ENCODE measurements at places on chromosomes 5 and 9. TPM values are rescaled to one million over a fixed set of nuclear protein-coding genes. Genes with fewer than 3 reads are reported as not detected.

The ANKDD1B gene
- total RNA-seq = not detected

The CEP72 gene
- total RNA-seq = 22.5 TPM

The CDHR2 gene
- total RNA-seq = 0.36 TPM

The GCNT4 gene
- total RNA-seq = 2.4 TPM

The CARD6 gene
- 1.4 TPM for total RNA-seq

The ZNF454 gene
- total RNA-seq = not detected

The PTGR1 gene
- total RNA-seq = 4.8 TPM

The PCDHGA1 gene
- not detected for total RNA-seq

The C5orf34 gene
- 11.8 TPM for total RNA-seq

The FLT4 gene
- total RNA-seq = 1.4 TPM

The MINAR2 gene
- total RNA-seq = not detected

The PCDHB13 gene
- total RNA-seq = not detected

The PCDHGA4 gene
- 0.12 TPM for total RNA-seq

The TMEM215 gene
- not detected for total RNA-seq

The AHRR gene
- total RNA-seq = 16.8 TPM

The SMARCA2 gene
- 95.1 TPM for total RNA-seq

The PCSK5 gene
- total RNA-seq = 2.1 TPM

The FTMT gene
- not detected for total RNA-seq

The CCDC192 gene
- total RNA-seq = not detected

The PCDHA1 gene
- total RNA-seq = not detected

The GRXCR2 gene
- total RNA-seq = not detected

The OTP gene
- total RNA-seq = not detected

The OLFML2A gene
- total RNA-seq = not detected

The PNPLA7 gene
- 4.0 TPM for total RNA-seq

The GRM6 gene
- not detected for total RNA-seq

The PTGDS gene
- total RNA-seq = not detected

The NUDT12 gene
- 2.7 TPM for total RNA-seq

The PCDHGB3 gene
- total RNA-seq = 0.10 TPM

The TMEM171 gene
- not detected for total RNA-seq

The ECSCR gene
- total RNA-seq = 3.7 TPM

The HTR1A gene
- total RNA-seq = not detected

The HNRNPH1 gene
- total RNA-seq = 604 TPM

The MVB12B gene
- 1.1 TPM for total RNA-seq

The CNTFR gene
- not detected for total RNA-seq

The PDE6A gene
- not detected for total RNA-seq

The CD72 gene
- 9.8 TPM for total RNA-seq

The PTRH1 gene
- 20.9 TPM for total RNA-seq

The PROB1 gene
- 3.9 TPM for total RNA-seq

The IL17B gene
- total RNA-seq = not detected

The SLC36A2 gene
- total RNA-seq = not detected

The NOTCH1 gene
- 67.0 TPM for total RNA-seq

The SMAD5 gene
- 9.6 TPM for total RNA-seq

The TAF11L12 gene
- total RNA-seq = not detected

The SPINK7 gene
- total RNA-seq = not detected

The PLPP7 gene
- total RNA-seq = not detected

The LCN15 gene
- total RNA-seq = not detected

The ZNF883 gene
- 0.29 TPM for total RNA-seq

The LRRTM2 gene
- not detected for total RNA-seq

The ANGPTL2 gene
- total RNA-seq = not detected

The SPACA9 gene
- total RNA-seq = 3.6 TPM

The KCNV2 gene
- not detected for total RNA-seq

The C5orf52 gene
- total RNA-seq = not detected
